ENCODE measurements at places on chromosomes 2 and 18.

GRCh38 chr2:236632295-236633218 is 62.9 kb downstream of the ACKR3 start:
- DNase-seq, result no peak

DNA sequence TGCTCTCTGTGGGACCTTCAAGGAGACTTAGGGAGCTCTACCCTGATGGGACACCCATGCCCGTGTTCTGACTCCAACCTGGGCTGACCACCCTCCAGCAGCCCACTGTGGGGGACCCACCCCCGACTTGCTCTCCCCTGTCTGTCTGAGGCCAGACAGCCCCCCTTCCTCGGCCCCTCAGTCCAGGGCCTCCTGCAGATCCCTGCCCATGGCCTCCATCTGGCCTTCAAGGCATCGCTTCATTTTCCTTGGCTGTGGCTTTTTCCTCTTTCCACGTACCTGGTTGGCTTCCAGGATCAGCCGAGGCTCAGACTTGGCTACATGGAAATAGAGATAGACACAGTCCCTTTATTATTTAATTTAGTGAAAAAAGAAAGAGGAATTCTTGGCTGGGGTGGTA is 290.0 kb downstream of the CYP26B1 start:
- peak; percentile 77 for DNase-seq

DNA sequence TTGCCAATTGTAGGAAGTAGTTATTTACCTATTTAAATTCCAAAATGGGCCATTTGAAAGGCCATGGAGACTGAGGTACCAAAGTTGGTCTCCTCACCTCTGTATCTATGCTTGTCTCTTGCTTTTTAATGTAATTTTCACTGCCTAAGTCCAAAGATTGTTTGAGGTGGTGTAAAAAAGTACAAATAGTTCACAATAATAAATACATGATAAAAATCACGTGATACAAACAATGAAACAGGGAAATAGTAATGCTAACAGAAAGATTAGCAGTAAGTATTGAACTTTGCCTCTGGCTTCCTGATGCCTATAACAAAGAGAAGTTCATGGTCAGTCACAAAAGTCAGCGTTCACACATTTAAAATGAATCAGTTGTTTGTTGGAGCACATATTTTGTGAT is 67.6 kb downstream of the CNTNAP5 start:
- DNase-seq, result no peak

DNA sequence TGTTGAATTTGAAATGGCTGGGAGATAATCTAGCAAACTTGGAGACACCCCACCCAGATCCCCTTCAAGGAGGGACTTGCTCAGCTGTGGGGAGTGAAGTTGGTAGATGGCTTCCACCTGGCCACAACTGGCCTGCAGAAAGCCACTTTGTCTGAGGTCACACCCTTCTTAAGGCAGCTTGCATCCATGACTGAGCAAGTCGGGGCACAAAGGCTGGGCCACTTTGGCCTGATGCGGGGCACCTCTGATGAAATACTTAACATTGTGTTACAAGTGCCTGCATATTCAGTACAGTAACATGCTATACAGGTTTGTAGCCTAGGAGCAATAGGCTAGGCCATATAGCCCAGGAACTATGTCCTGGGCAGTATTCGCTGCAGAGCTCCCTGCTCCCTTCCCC is 13.4 kb upstream of the RPL37A start:
- DNase-seq, result no peak

GRCh38 chr2:130911996-130912395 is 75.3 kb downstream of the ARHGEF4 start:
- no peak for DNase-seq

DNA sequence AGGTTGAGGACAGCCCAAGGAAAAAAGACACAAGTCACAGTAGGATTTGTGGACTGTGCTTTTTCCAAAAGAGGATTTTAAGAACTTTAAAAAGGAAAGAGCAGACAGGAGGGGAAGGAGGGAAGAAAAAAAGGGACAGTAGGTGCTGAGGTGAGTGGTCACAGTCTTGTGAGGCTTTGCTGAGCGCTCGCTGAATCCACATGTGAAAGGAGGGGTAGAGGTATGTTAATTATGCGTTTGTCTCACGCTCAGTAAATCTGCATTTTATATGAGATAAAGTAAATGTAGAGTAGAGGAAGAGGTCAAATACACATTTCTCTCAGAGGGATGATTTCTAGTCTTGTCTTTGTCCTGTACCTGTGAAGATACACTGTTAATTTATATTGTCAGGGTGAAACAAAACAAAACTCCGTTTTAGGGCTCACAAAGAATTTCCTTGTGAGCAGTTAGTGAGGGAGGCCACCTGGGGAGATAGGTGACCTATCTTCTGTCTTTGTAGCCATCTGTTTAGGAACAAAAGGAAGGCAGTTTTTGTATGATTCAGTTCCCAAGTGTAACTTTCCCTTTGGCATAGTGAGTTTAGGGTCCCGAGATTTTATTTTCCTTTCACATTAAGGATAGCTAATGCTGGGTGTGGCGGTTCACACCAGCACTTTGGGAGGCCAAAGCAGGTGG is 25.3 kb downstream of the GNAL start:
- DNase-seq, result no peak

DNA sequence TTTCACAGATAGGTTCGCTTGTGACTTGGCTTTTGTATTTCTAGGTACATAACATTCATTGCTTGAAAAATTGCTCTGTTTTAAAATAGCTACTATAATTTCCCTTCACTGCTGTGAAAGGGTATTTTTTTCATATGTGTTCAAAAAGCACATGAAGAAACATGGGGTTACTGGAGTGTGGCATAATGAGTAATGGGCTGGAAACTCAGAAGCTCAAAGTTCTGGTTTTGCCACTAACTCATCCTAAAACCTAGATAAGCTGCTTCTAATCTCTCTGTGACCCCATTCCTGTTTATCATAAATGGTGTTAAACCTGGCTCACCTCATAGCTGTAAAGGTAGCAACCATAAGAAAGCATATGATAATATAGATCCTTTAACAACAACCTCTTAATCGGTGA is 319.3 kb downstream of the PTPRM start:
- no peak for DNase-seq

DNA sequence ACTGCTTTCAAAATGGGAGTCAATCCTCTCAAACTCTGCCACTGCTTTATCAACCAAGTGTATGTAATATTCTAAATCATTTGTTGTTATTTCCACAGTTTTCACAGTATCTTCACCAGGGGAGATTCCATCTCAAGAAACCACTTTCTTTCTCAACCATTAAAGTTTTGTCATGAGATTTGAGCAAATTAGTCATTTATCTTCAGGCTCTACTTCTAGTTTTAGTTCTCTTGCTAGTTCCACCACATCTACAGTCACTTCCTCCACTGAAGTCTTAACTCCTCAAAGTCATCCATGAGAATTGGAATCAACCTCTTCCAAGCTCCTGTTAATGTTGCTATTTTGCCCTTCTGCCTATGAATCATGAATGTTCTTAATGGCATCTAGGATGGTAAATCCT is 545.8 kb downstream of the ARHGAP15 start:
- no peak for DNase-seq

DNA sequence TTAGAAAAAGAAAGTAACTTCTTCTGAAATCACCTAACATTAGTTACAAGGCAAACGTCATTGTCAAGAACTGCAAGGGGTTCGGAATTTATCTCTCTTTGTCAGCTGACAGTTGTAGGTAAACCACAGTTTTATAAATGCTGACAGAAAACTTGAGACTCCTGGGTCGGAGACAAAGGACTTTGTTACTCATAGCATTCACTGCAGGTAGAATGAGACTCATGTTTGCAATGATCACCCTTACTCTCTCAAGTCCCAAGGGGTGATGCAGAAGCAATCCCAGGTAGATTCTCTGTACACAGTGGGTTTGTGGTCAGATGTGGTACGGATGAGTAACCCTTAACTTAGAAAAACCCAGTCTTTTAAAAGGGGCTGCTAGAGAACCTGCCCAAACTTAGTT is 757.8 kb downstream of the TRIB2 start:
- no peak for DNase-seq

DNA sequence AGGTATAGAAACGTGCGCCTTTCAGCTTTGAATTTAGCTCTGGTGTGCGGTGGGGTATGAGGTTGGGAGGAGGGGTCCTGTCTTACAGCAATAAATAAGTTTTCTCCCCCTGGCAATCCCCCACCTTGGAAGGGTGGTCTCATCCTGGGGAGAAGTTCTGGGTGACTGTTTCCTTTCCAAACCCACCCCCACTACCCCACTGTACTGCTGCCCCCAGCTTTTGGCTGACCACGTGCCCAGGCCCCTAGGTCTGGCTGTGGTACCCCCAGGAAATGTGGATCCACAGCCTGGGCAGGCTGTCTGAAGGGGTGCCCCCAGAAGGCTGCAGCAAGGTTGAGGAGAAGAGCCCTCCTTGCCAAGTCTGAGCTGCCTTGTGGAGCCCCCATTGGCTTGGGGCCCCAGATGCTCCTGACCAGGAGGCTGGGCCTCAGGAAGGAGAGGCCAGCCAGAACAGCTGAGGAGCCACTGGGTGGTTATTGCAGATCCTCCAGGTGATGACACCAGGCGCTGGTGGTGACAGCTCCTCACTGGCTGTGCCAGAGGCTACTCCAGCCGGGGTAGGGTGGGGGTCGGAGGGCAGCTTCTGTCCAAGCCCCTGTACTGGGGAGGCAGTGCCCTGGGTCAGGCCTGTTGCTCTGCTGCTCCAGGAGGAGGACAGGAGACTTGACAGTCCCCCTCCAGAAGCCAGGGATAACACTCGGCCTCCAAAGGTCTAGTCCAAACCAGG is 24.2 kb downstream of the CCT7 start:
- no peak for DNase-seq

GRCh38 chr18:7567474-7568425 is 634 bp downstream of the PTPRM start:
- DNase-seq, result peak; percentile 80

DNA sequence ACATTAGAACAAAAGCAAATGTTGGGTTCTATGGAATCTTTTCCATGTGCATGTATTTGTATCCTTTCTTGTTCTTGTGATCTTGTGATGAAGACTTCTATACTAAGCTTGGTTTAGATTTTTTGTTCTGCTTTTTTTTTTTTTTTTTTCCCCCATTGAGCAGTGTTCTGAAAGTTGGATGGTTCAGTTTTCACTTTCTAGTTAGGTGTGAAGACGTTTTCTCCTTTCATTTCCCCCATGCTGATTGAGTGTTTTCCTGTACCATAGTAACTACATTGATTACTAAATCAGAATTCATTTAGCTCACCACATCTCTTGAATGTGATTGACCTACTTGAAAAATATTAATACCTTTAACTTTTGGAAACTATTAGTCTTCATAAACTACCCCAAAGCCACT is 34.1 kb downstream of the NOP58 start:
- DNase-seq, result no peak

DNA sequence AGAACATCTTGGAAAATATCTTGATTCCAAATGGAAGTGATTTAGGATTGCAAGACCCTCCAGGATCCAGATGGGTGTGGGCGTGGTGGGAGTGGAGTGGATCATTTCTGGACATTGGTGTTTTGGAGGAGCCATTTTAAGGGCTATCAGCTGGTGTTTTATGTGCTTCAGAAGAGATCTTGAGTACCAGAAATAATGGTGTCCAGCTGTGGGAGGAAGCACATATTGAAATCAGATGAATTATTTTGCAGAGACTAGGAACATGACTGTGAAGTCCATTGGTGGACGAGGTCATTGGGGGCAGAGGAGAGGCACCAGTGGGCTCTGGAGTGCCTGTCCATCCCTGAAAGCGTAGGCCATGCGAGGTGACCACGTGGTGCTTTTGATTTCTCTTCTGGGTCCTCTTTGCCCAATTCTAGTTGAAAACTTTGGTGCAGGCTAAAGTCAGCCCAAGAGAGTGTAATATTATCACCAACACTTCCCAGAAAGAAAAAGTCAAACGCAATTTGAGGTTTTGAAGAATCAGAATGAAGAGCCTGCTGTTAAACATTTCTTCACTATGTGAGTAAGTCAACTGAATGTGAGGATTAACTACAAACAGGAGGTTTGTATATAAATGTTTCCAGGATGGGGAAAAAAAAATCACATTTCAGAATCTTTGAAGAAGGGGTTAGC is 31.6 kb downstream of the RNF144A start:
- no peak for DNase-seq

- DNase-seq, result peak; percentile 75
These were observed 9.6 kb downstream of the SERPINB8 start for GRCh38 chr18:63979409-63979920.

GRCh38 chr2:241649927-241650326 is 12.4 kb downstream of the ATG4B start:
- DNase-seq, result no peak
